ENCODE measurements at places on chromosomes 4 and X.

- H3K36me3 ChIP-seq, result peaks cover 12% of the 10 kb centered on the region
- H3K27ac ChIP-seq, result peak overlapping the region; percentile 53
- peaks cover 10% of the 10 kb centered on the region for H3K4me1 ChIP-seq
- DNase-seq, result no peak
- H3K27me3 ChIP-seq, result no peaks in the 10 kb centered on the region
Observed at GRCh38 chr4:71473541-71474240, 134.9 kb downstream of the SLC4A4 start.

- H3K4me3 ChIP-seq, result no peak overlapping the region
- no peaks in the 10 kb centered on the region for H3K27me3 ChIP-seq
- H3K4me1 ChIP-seq, result 0 out of 2 replicates have a peak, but pooled peaks cover 2% of the 10 kb centered on the region
- no peak overlapping the region for H3K27ac ChIP-seq
Observed at GRCh38 chr4:112290341-112290740, 4.6 kb upstream of the TIFA start.

- no peaks in the 10 kb centered on the region for H3K27me3 ChIP-seq
- no peak overlapping the region for H3K4me3 ChIP-seq
- H3K27ac ChIP-seq, result no peak overlapping the region
- no peaks in the 10 kb centered on the region for H3K4me1 ChIP-seq
Observed at GRCh38 chr4:80751200-80751599, 279.3 kb upstream of the BMP3 start.

GRCh38 chr4:98480535-98480934 lies 177.9 kb downstream of the TSPAN5 start:
- H3K4me1 ChIP-seq, result peaks cover 13% of the 10 kb centered on the region
- no peak overlapping the region for H3K27ac ChIP-seq
- H3K4me3 ChIP-seq, result no peak overlapping the region
- no peak for DNase-seq
- no peaks in the 10 kb centered on the region for H3K27me3 ChIP-seq

DNA sequence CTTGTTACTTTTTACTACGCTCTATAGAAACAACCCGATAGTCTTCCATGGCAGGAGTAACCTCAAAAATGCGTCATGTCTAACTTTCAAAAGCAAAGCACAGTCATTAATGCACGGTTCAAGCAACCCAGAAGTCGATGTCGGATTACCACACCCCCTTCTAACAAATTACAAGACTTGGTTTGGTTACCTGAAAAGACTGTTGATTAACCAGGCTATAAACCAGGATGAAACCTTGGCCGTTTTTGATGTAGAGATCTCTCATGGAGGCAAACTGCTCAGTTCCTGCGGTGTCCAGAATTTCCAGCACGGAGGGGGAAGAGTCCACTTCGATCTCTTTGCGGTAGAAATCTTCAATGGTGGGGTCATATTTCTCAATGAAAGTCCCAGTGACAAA lies 2.4 kb downstream of the RAP2C start:
- H3K27ac ChIP-seq, result peak overlapping the region; percentile 77
- no peaks in the 10 kb centered on the region for H3K27me3 ChIP-seq
- H3K4me3 ChIP-seq, result peak overlapping the region; percentile 88
- no peaks in the 10 kb centered on the region for H3K4me1 ChIP-seq

- H3K27ac ChIP-seq, result no peak overlapping the region
- DNase-seq, result no peak
- no peaks in the 10 kb centered on the region for H3K27me3 ChIP-seq
- no peak overlapping the region for H3K4me3 ChIP-seq
Observed at GRCh38 chr4:6154875-6155274, 45.5 kb downstream of the JAKMIP1 start.

- peak; percentile 76 for DNase-seq
- no peaks in the 10 kb centered on the region for H3K36me3 ChIP-seq
- H3K27ac ChIP-seq, result peak overlapping the region; percentile 52
- peaks cover 20% of the 10 kb centered on the region for H3K4me1 ChIP-seq
Observed at GRCh38 chr4:158783785-158784184, 15.0 kb downstream of the FNIP2 start.

GRCh38 chrX:41589634-41590270 lies 99.0 kb upstream of the GPR34 start:
- no peaks in the 10 kb centered on the region for H3K36me3 ChIP-seq
- DNase-seq, result peak; percentile 28
- peaks cover 10% of the 10 kb centered on the region for H3K27me3 ChIP-seq
- no peak overlapping the region for H3K4me3 ChIP-seq

DNA sequence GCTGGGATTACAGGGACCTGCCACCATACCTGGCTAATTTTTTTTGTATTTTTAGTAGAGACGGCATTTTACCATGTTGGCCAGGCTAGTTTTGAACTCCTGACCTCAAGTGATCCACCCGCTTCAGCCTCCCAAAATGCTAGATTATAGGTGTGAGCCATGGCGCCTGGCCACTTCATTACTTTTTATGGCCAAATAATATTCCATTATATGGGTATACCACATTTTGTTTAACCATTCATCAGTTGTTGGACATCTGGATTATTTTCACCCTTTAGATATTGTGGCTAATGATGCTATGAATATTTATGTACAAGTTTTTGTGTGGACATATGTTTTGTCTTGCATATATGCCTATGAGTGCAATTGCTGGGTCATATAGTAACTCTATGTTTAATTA lies 8.6 kb upstream of the FHIP1A start:
- H3K27me3 ChIP-seq, result peaks cover 4% of the 10 kb centered on the region
- H3K4me1 ChIP-seq, result no peaks in the 10 kb centered on the region
- no peak overlapping the region for H3K4me3 ChIP-seq

GRCh38 chr4:137226221-137226620 lies 306.1 kb downstream of the PCDH18 start:
- no peak for DNase-seq
- H3K27me3 ChIP-seq, result no peaks in the 10 kb centered on the region
- H3K4me1 ChIP-seq, result no peaks in the 10 kb centered on the region
- H3K36me3 ChIP-seq, result no peaks in the 10 kb centered on the region

- no peak overlapping the region for H3K4me3 ChIP-seq
- H3K27ac ChIP-seq, result no peak overlapping the region
- no peaks in the 10 kb centered on the region for H3K27me3 ChIP-seq
- no peaks in the 10 kb centered on the region for H3K36me3 ChIP-seq
- DNase-seq, result peak; percentile 46
Observed at GRCh38 chr4:13481569-13481968, 2.6 kb downstream of the RAB28 start.

GRCh38 chr4:4872314-4872903 lies 12.9 kb downstream of the MSX1 start:
- peaks cover 83% of the 10 kb centered on the region for H3K27me3 ChIP-seq
- DNase-seq, result no peak
- H3K4me1 ChIP-seq, result no peaks in the 10 kb centered on the region
- H3K27ac ChIP-seq, result no peak overlapping the region

DNA sequence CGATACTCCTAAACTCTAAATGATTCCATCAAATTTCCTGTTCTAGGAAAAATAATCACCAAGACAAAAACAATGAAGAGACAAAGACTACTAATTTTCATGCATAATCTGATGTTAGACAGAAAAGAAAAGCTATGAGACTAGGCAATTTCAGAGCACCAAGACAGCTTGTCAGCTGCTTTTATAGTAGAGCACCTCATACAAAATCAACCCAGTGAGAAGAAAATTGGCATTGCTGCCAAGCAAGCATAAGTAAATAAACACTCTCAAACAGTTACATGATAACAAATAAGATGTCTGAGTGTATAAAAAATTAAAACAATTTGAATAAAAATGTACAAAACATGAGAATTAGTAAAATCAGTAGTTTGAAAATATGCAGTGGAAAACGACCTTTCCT lies 1544.6 kb downstream of the C4orf33 start:
- H3K27me3 ChIP-seq, result no peaks in the 10 kb centered on the region
- H3K27ac ChIP-seq, result no peak overlapping the region
- no peaks in the 10 kb centered on the region for H3K36me3 ChIP-seq
- no peak for DNase-seq
- no peaks in the 10 kb centered on the region for H3K4me1 ChIP-seq

All from IMR-90 (cell line).